ENCODE measurements at places on chromosomes 16 and 17.
A peak's percentile ranks its signal among the peaks of the same experiment; 100 is the strongest.

- DNase-seq, result no peak
Measured at GRCh38 chr16:53357208-53357586, 77.1 kb upstream of the RBL2 start.

GRCh38 chr17:74541176-74542111 lies 4.5 kb downstream of the CD300C start:
- no peak for DNase-seq

DNA sequence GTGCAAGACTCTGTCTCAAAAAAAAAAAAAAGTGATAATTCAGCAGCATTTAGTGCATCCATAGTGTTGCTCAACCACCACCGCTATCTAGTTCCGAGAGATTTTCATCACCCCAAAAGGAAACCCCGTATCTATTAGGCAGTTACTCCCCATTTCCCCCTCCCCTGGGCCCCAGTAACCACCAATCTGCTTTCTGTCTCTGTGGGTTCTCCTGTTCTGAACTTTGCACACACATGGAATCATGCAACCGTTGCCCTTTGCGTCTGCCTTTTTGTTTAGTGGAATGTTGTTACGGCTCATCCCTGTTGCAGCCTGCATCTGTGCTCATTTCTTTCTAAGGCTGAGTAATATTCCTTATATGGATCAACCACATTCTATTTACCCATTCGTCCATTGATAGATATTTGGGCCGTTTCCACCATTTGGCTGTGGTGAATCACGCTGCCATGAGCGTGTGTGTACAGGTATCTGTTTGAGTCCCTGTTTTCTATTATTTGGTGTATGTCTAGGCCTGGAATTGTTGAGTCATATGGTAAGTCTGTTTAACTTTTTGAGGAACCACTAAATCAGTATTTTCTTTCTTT lies 8.7 kb upstream of the SYNGR2 start:
- DNase-seq, result peak; percentile 83

DNA sequence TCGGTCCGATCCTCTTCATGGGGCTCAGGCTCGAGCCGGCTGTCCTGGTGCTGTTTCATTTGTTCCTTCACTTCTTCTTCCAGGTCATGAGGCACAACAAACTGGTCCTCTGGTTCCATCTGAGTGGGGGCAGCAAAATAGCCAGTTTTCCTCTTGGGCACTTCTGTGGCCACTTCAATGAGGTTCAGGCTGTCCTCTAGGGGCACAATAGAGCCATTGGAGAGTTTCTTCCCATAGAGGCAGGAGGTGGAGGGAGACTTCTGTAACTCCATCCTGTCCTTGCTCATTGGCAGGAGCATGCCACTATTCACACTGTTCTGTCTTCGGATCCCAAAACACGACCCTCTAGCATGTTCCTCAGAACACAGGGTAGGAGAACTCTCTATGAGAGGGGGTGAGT lies 22.9 kb downstream of the MARVELD3 start:
- DNase-seq, result no peak

GRCh38 chr17:75842411-75842810 lies 1.8 kb downstream of the UNC13D start:
- no peak for DNase-seq

- no peak for DNase-seq
Measured at GRCh38 chr16:23369416-23369815, 67.3 kb downstream of the SCNN1B start.

- no peak for DNase-seq
Measured at GRCh38 chr17:75498726-75499213, 16.6 kb downstream of the CASKIN2 start.

DNA sequence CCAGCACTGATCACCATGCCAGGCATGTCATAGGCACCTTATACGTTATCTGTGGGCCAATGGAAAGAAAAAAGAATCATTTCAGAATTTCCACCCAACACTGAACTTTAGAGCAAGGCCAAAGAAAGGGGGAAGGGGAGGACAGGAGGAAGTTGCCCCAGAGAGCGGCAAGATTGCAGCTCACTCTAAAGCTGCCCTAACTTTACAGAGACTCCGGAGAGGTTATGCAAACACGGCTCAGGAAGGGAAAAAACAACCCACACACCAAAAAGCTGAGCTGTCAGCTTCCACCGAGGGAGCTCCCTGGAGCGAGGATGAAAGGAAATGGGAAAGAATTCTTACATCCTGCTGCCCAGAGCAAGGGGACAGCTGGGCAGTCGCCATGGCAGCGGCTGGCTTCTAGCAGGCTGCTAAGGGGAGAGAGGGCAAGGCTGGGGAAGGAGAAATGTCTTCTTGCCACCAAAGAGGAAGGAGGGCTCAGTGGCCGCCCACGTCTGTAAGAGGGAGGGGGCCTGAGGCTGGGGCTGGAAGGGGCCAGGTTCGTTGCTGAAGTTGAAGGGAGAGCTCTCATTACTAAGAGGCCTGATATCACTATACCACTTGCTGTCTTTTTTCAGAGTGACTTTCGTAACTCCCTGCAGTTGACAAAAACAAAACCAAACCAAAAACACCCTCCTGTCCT lies 18.2 kb downstream of the COTL1 start:
- peak; percentile 84 for DNase-seq

All from fibroblast of skin of right quadriceps (primary cell).